Skeletal muscle cell (primary cell): ENCODE measurements at places on chromosomes 6 and 20.

- DNase-seq: no peak
Observed at GRCh38 chr6:140201787-140202458, 827.5 kb upstream of the CITED2 start.

DNA sequence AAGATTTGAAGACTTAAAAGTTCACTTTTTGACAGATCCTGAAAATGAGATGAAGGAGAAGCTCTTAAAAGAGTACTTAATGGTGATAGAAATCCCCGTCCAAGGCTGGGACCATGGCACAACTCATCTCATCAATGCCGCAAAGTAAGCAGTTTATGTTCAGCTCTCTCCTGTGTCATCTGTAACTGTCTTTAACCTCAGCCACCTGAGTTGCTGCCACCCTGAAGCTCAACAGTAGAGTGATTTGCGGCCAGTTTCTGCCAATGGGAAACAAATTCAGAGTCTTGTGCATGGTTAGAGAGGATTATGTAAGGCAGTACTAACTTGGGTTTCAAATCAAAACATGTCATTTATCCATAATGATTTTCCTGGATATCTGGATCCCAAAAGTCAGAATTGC, 10.1 kb downstream of the TNFAIP3 start:
- DNase-seq: no peak

GRCh38 chr6:69880601-69881000, 14.2 kb downstream of the COL19A1 start:
- DNase-seq: no peak

DNA sequence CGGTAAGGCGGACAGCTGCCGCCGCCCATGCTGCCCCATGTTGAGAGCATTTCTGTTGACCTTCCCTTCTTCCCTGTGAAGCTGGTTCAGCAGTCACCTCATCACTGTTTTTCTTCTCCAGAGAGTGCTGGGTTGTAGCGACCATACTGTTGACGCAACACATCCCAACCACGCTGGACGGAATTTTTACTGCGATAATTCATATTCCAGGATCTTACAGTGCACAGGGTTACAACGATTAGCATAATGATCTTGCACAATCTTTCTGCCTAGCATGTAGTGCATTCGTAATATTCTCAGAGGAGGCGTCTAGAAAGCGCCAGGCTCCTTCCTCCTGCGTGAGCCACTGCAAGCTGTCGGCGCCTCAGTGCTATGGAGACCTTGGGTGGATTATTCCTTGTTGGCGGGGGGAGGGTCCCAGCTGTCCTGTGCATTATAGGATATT, 137.0 kb downstream of the MTHFD1L start:
- DNase-seq: peak; percentile 91

- DNase-seq: no peak
Observed at GRCh38 chr6:158825951-158826306, 6.8 kb upstream of the EZR start.

GRCh38 chr20:675453-676314, at the start of gene SCRT2:
Gene SCRT2 (minus strand): TSS chr20:675802. CDS start chr20:675601, 201 bp downstream.
- peak; percentile 25 for DNase-seq

DNA sequence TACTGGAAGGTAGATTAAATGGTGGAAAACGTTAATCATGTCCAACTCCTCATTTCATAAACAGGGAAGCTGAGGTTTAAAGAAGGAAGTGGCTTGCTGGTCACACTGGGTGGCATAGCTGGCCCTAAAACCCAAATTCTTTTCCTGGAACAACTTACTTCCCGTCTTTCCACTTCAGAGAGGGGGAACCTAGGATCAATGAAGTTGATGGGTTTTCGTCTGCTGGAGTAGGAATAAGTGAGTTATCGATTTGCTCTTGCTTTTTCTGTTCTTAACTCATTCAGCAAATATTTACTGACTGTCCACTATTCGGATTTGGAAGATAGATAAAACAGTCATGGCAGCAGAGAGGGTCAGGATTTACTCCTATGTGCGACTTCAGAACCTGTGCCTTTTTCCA, 1.2 kb upstream of the SYS1 start:
- DNase-seq: no peak

- no peak for DNase-seq
Observed at GRCh38 chr6:144007478-144008119, 460 bp downstream of the PLAGL1 start.
